Daoy (cell line): ENCODE measurements at places on chromosomes 6 and 20. TPM values are rescaled to one million over a fixed set of nuclear protein-coding genes. Genes with fewer than 3 reads are reported as not detected.

- DNase-seq = no peak
Measured at GRCh38 chr6:68718385-68719073, 83.4 kb downstream of the ADGRB3 start.

- DNase-seq = peak; percentile 49
Measured at GRCh38 chr6:72218125-72218524, 331.8 kb downstream of the RIMS1 start.

DNA sequence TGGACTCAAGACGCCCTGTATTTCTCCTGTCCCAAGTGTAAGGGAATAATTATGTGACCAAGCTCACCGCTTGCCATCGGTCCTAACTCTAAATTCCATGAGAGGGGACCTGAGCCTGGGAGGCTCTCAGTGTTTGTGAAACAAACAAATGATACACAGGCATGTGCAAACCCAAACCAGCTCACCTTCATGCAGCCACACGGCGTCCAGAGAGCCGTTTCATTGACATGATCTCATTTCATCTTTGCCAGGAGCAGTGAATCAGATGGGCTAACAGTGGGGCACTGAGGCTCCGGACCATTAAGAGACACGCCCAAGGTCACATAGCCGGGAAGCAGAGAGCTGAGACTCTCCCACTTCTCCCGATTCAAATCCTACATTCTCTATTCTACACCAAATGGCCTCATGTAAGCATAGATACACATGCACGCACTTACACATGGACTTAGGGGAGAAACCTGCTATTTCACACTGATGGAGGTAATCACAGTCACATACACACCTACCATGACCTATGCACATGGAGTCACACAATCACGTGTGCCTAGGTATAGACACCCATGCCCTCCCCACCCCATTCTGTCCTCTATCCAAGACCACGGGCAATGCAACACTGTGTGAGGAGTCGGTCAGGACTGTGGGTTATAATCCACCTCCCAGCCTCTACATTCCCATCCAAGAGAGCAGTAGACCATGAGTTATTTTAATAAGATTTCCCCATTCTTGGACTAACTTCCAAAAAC lies 1.1 kb downstream of the BNIP5 start:
- DNase-seq = no peak

DNA sequence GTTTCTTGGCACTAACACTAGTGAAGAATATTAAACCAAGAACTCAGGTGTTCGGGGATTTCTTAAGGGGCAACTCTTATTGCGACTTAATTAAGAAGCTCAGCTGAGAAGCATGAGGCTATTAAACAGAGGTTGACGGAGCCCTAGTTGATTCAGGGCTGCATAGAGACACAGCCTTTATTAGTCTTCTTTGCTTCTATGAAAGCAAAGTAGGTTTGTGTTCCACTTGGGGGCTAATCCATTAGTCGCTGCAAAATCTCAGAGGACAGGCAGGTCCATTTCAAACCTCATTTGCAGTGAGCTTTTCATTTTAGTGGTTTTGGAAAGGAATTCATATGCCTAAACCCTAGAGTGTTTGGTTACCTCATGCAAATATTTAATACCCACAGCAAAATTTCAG lies 506.6 kb upstream of the SULF2 start:
- no peak for DNase-seq

- no peak for DNase-seq
Measured at GRCh38 chr20:32845786-32846185, 12.9 kb upstream of the EFCAB8 start.

DNA sequence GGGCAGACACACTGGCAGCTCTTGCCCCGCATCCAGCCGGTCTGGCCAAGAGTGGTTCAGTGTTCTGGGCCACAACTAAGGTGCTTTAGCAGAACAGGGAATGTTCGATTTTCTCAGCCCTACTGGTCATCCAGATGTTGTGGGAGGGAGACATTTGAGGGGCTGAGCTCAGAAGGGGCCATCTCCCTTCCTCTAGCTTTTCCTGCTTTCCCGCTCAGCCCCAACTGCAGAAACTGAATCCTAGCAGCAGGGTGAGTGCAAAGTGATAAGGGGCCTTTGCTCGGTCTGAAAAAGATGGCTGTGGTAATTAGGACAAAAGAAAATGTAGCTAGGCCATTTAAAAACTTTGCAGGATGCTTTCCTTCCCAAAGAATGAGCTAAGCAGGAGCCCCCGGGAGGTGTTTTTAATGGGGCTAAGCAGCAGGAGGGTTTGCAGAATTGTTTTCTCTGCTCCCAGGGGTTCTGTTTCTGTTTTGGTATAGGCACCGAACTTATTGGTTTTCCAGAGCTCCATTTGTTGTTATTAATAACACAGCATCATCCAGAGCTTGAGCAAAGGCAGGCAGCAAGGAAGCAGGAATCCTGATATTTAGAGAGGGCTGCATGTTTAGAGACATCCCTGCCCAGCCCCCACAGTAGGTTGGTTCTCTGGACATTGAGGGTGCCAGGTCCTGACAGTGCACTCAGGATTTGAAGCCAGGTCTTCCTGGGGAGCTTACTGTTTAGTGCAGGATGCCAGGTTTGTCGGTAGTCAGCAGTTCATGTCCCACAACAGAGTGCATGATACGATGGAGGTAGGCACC lies 210.9 kb downstream of the SLC24A3 start:
- no peak for DNase-seq

DNA sequence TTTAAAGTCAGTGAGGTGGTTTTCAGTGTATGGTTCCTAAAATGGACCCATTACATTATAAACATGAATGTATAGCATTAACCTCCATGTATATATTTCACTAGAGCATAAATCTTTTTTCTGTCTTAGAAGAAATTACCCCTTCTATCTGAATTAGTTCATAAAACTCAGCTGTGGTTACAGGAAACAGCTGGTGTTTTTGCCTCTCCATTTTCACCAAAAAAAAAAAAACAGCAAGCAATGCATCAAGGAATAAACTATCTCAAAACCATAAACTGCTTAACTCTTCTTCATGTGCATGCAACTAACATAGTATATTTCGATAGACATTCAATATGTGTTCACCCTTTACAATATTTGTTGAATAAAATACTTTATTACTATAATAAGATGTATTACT lies 40.2 kb downstream of the MOXD1 start:
- no peak for DNase-seq

GRCh38 chr20:43755390-43755789 lies 28.6 kb upstream of the GTSF1L start:
- peak; percentile 42 for DNase-seq

- no peak for DNase-seq
Measured at GRCh38 chr6:153963352-153963751, 75.7 kb upstream of the OPRM1 start.

DNA sequence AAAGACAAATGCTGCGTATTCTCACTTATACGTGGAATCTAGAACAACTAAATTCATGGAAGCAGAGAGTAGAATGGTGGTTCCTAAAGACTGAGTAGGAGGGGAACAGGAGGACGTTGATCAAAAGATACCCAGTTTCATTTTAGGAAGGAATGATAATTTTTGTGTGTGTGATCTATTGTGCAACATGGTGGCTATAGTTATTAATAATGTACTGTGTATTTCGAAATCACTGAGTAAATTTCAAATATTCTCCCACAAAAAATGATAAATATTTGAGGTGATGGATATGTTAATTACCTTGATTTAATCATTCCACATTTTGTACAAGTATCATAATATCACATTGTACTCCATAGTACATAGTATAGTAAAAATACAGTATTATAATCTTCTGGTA lies 187.5 kb downstream of the MOXD1 start:
- no peak for DNase-seq

DNA sequence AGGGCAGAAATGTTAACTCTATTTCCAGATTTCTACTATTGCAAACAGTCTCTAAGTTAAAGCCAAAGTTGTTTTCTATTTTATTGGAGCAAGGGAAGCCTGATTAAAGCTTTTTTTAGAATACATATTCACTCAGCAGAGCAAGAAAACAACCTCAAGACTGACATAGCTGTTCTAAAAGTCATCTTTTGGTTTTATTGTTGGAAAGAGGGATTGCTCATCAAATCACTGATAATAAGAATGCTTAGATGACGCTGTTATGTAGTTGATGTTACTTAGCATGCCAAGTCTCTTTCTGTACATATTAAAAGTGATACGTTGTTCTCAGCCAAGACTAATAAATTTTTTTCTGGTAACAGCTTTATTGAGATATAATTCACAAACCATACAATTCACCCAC lies 172.6 kb upstream of the LAMA2 start:
- no peak for DNase-seq

- DNase-seq = peak; percentile 36
Measured at GRCh38 chr6:138162111-138162954, 594 bp downstream of the ARFGEF3 start.

- no peak for DNase-seq
Measured at GRCh38 chr6:148952147-148953035, 205.6 kb downstream of the UST start.

DNA sequence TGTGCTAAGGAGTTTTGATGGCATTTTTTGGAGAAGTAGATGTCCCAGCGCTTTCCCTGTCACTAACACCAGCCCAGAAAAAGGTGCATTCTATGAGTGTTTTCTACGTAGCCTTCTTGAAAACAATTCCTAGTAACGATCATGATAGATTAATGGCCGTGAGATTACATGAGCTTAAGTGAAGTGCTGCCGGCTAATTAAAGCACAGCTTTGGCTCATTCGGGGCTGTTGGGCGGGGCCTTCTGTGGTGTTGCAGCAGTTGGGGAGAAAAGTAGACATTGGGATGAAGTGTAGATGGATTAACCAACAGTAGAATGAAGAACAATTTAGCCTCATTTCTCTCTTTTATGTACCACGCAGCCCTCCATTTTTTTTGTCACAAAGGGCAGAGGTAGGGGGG lies 20.8 kb upstream of the TRAF3IP2 start:
- no peak for DNase-seq

DNA sequence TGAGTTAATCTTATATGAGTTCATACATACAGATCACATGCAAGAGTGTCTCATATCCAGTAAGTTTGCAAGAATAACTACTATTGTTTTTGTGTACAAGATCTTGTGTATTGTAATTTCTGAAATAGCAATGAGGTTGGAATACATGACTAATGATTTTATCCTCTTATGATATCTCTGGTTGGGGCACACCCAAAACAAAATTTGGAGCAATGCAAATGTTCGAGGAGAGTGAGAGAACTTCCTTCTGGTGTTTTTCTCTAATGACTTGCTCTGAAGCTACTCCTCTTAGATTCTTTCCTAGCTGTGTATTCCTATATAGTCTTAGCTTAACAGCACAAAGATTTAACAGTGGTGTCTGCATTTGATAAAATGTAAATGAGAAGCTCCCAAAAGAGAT lies 252.5 kb downstream of the LAMA2 start:
- DNase-seq = no peak

- no peak for DNase-seq
Measured at GRCh38 chr20:33304046-33304445, 21.0 kb downstream of the BPIFB1 start.

The TPD52L1 gene
- 4.9 and 6.4 TPM in 2 replicates for total RNA-seq

The WFDC10B gene
- total RNA-seq = not detected in 2 replicates

The SRSF12 gene
- total RNA-seq = 0.36 and 0.51 TPM in 2 replicates

The ANGPT4 gene
- total RNA-seq = under 0.01 and 0.03 TPM in 2 replicates

The RIPPLY2 gene
- 5.1 and 5.4 TPM in 2 replicates for total RNA-seq

The MAFB gene
- 0.97 and 1.1 TPM in 2 replicates for total RNA-seq

The DEFB127 gene
- not detected in 2 replicates for total RNA-seq

The POPDC3 gene
- 26.3 and 33.3 TPM in 2 replicates for total RNA-seq
